ENCODE measurements at places on chromosomes 12 and 14.

DNA sequence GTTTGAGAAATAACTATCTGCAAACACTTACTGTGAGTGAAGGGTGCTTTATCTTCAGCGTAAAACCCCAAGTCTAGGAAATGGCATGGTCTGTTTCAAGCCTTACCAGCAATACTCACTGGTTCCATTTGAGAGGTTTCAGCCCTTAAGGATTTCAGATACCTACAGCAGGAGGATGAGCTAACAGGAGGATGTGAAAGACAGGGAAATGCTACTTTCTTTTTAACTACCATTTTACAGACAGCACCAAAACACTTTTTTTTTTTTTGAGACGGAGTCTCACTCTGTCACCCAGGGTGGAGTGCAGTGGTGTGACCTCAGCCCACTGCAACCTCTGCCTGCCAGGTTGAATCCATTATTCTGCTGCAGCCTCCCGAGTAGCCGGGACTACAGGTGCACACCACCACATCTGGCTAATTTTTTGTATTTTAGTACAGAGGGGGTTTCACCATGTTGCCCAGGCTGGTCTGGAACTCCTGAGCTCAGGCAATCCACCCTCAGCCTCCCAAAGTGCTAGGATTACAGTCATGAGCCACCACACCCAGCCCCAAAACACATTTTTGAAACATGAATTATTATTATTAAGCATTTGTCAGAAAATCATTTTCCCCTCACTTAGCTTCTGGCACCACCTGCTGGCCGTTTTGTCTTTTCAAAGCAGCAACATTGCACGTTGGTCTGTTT is 4.6 kb downstream of the MTRFR start:
- peak; percentile 78 for DNase-seq

DNA sequence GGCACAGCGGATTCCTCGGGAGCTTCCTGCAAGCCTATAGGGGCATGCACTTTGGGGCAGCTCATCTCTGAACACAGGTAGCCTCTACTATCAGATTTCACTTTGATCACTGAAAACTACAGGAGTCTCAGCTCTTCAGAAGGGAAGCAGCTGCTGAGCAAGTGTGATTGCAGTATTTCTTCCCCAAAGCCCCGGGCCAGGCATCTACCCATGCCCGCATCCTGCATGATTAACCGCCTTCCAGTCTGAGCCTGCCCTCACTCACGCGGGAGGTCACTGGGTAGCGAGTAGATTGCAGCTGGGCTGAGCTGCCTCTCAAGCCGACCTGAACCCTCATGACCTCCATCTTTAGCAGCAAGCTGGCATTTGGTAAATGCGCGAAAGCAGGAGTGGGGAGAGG is 334.7 kb downstream of the DPF3 start:
- no peak for DNase-seq

- DNase-seq = peak; percentile 53
These were observed 31.1 kb downstream of the PITPNM2 start for GRCh38 chr12:123119808-123120207.

DNA sequence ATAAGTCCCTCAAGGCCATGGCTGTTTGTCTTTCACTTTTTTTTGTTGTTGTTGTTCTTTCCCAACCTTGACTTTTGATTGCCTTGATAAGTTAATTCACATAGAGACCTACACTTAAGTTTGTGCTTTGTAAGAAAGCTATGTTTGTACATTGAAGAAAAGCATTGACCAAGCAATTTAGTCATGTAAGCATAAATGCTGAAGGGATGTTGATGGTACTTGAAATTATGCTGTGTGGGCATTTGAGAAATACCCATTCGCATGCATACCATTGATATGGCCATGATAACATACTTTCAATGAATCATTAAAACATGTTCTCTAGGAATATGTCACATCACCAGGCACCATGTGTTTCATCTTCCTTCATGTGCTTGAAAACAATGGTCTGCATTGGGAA is 803.7 kb upstream of the TMEM132C start:
- no peak for DNase-seq

- no peak for DNase-seq
These were observed 1.9 kb downstream of the TMTC2 start for GRCh38 chr12:82688596-82688995.

DNA sequence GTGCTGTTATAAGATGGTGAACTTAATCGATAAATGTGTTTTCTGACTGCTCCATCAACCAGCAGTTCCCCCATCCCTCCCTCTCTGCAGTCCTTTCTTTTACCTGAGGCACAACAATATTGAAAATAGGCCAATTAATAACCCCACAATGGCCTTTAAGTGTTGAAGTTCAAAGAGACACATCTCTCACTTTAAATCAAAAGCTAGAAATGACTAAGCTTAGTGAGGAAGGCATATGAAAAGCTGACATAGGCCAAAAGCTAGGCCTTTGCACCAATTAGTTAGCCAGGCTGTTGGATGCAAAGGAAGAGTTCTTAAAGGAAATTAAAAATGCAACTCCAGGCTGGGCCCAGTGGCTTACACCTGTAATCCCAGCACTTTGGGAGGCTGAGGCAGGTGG is 43.7 kb downstream of the SAV1 start:
- DNase-seq = no peak

DNA sequence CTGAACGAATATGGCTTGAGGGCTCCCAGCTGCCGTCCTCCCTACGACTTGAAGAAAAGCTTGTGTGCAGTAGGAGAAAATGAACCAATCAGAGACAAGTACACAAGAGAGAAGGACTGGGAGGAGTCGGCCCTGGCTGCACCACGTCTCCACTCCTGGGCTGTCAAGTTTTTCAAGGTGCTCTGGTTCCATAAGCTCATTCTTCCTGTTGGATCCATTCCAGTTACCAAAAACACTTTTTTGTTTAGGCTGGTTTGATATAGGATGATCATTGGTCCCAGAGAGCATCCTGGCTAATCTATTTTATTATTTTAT is 2.8 kb upstream of the A2ML1 start:
- no peak for DNase-seq
